ENCODE measurements at places on chromosomes 5 and 9. TPM values are rescaled to one million over a fixed set of nuclear protein-coding genes. Genes with fewer than 3 reads are reported as not detected.
A peak's percentile ranks its signal among the peaks of the same experiment; 100 is the strongest.

The PAEP gene
- total RNA-seq = not detected

The MEIKIN gene
- total RNA-seq = not detected

The MEF2C gene
- total RNA-seq = 163 TPM

The SNX18 gene
- total RNA-seq = 18.9 TPM

The HACD4 gene
- total RNA-seq = 4.7 TPM

The UGCG gene
- total RNA-seq = 139 TPM

The PCDHA3 gene
- total RNA-seq = 0.60 TPM

The TPRN gene
- 19.5 TPM for total RNA-seq

The SERF1B gene
- 25.5 TPM for total RNA-seq

- H3K4me1 ChIP-seq = peaks cover 12% of the 10 kb centered on the region
- no peak overlapping the region for H3K27ac ChIP-seq
- DNase-seq = peak; percentile 68
- H3K27me3 ChIP-seq = no peaks in the 10 kb centered on the region
- H3K4me3 ChIP-seq = no peak overlapping the region
Measured at GRCh38 chr9:89781838-89782540, 177.2 kb downstream of the GADD45G start.

DNA sequence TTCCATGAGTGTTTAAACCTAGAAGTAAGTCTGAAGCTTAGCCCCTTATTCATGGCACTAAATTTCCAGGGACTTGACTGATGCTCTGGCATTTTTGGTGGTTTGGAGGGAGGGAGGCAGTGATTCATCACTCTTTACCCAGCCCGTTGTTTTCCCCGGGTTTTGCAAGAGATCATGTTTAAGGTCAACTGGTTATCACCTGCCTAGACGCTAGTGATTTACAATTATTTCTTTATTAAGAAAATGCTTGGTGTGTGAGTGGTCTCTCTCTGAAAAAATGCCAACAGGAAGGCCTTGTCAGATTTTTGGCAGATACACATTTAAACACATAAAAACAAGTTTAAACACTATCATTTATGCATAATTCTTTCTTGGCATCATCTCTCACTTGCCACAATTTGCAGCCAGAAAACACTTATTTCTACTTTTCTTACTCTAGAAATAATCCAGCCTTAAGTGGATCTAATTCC is 737.9 kb upstream of the ZNF608 start:
- peak; percentile 73 for DNase-seq
- H3K27me3 ChIP-seq = no peaks in the 10 kb centered on the region
- H3K4me3 ChIP-seq = peak overlapping the region; percentile 15

DNA sequence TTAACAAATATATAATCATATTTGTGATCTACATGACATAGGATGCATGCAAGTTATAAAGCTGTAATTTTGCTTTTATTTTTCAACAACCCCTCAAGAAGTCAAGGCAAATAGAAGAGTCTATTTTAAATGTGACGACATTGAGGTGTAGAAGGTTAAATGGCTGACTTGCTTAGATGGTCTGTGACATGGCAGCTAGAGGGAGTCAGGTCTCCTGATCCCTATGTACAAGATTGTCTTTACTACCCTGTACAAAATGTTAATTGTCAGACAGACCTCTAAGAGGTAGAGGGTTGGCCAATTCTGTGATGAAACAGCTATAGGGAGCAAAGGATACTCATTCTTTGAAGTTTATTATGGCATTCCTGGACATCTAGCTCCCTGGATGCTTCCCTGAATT is 380.9 kb upstream of the MEF2C start:
- H3K4me3 ChIP-seq = no peak overlapping the region
- no peak overlapping the region for H3K27ac ChIP-seq
- H3K4me1 ChIP-seq = no peaks in the 10 kb centered on the region
- no peak for DNase-seq

DNA sequence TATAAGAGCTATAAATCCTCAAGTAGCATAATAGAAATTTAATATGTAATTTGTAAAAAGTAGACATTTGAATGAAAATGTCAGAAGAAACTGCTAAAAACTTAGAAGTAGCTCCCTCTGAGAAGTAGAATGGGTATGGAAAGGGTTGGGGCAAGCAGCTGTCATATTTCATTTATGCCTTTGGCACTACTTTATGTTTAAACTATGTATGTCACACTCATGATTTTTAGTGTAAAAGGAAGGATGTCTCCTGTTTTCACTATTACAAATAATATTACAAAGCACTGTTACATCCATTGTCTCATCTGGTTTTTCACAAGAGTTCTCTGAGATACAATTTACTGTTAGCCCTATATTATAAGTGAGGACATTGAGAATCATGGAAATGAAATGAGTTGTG is 96.3 kb upstream of the ZNF462 start:
- H3K4me1 ChIP-seq = no peaks in the 10 kb centered on the region
- no peaks in the 10 kb centered on the region for H3K36me3 ChIP-seq
- H3K4me3 ChIP-seq = no peak overlapping the region
- no peaks in the 10 kb centered on the region for H3K27me3 ChIP-seq
- no peak overlapping the region for H3K27ac ChIP-seq

DNA sequence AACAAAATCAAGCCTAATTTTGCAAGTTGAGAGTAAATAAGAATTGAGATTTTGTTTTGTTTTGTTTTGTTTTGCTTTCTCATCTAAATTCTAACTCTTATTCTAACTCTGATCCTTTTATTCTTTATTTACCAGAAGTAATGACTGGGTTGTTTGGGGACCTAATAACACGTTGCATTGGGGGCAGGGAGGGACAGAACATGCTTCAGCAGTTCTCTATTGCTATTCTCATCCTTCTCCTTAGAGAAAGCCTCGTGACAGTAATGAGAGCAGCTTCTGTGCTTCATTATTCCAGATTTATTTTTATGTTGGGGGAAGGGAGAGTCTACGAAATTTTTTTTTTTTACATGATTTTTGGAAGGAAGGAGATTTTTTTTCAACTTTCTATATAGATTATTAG is 21.1 kb downstream of the CPEB4 start:
- H3K27me3 ChIP-seq = no peaks in the 10 kb centered on the region
- no peak for DNase-seq
- H3K4me1 ChIP-seq = peaks cover 59% of the 10 kb centered on the region
- peak overlapping the region; percentile 19 for H3K27ac ChIP-seq

- no peaks in the 10 kb centered on the region for H3K36me3 ChIP-seq
- no peaks in the 10 kb centered on the region for H3K27me3 ChIP-seq
- no peak overlapping the region for H3K27ac ChIP-seq
- H3K4me3 ChIP-seq = no peak overlapping the region
- DNase-seq = no peak
- H3K4me1 ChIP-seq = no peaks in the 10 kb centered on the region
Measured at GRCh38 chr9:16426716-16427115, 443.8 kb downstream of the BNC2 start.

GRCh38 chr5:30808996-30809395 is 384.5 kb upstream of the CDH6 start:
- H3K27me3 ChIP-seq = no peaks in the 10 kb centered on the region
- DNase-seq = no peak
- H3K36me3 ChIP-seq = no peaks in the 10 kb centered on the region
- no peak overlapping the region for H3K27ac ChIP-seq
- no peak overlapping the region for H3K4me3 ChIP-seq

DNA sequence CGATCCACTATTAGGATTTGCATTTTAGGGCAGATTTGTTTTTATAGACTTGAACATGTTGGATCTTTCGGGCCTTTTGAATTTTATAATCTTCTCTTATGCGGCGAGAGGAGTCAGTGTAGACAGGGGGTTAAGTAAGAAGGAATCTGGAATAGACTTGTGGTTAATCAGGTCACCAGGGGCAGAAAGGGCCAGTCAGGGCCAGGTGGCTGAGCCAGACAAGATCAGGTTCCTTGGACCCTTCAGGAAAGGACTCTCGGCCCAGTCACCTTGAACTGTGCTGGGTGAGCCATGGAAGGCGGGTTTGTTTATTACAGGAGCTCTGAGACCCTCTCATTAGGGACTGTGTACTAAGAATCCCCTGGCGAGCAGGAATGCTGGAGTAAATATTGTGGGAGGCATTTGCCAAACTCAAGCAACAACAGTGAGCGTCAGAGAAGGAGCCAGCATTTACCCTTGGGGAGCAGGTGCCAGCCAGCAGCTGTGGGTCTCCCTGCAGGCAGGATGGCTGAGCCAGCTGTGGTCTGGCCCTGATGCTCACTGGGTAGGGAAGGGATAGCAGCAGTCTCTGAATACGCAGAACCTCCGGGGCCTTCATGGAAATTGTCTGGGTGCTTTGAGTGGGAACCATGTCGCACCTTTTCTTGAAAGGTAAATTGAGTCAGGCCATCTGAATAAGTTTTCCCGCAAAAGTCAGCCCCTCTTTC is 79.2 kb downstream of the UBE2QL1 start:
- H3K27ac ChIP-seq = no peak overlapping the region
- no peak for DNase-seq
- no peaks in the 10 kb centered on the region for H3K27me3 ChIP-seq
- H3K4me3 ChIP-seq = no peak overlapping the region
- H3K36me3 ChIP-seq = no peaks in the 10 kb centered on the region
- no peaks in the 10 kb centered on the region for H3K4me1 ChIP-seq

- no peak overlapping the region for H3K4me3 ChIP-seq
- H3K27ac ChIP-seq = no peak overlapping the region
- peaks cover 4% of the 10 kb centered on the region for H3K4me1 ChIP-seq
- H3K27me3 ChIP-seq = no peaks in the 10 kb centered on the region
- DNase-seq = peak; percentile 72
Measured at GRCh38 chr5:133356984-133357421, 255.3 kb downstream of the FSTL4 start.

DNA sequence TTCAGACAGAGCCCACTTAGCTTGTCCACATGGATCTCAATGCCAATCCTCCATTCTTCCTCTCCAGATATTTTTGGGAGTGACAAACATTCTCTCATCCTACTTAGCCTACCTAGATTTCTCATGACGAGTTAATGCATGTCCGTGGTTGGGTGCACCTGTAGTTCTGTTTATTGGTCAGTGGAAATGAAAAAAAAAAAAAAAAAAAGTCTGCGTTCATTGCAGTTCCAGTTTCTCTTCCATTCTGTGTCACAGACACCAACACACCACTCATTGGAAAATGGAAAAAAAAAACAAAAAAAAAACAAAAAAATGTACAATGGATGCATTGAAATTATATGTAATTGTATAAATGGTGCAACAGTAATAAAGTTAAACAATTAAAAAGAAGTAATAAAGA is 59.0 kb downstream of the BASP1 start:
- no peaks in the 10 kb centered on the region for H3K36me3 ChIP-seq
- no peaks in the 10 kb centered on the region for H3K27me3 ChIP-seq
- H3K4me3 ChIP-seq = no peak overlapping the region
- no peak overlapping the region for H3K27ac ChIP-seq
- H3K4me1 ChIP-seq = no peaks in the 10 kb centered on the region
- DNase-seq = no peak

DNA sequence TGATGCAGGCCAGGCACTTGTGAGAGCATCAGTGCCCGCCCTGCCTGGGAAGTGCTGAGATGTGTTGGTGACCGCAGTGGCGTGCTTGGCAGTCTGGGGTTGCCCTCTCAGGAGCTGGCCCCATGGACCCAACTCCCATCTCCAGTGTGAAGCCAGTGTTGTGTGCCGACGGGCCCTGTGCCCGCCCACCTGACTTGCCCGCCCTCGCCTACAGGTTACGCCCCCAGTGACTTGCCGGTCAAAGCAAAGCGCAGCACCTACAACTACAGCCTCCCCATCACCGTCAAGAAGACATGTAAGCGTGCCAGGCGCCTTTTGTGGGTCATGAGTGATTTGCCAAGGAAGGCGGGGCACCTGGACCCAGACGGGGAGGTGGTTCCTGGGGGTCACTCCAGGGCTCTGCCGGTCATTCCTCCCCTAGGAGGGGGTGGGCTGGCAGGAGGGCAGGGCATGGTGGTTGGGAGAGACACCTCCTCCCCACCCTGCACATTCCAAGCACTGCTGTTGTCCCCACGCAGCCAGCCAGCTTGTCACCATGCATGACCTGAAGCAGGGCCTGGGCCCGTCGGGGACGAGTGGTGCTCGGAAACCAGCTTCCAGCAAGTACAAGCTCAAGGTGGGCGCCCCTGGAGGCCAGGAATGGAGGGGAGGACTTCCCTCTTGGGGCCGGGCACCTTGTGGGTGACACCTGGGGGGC is 7.4 kb upstream of the CEL start:
- no peaks in the 10 kb centered on the region for H3K4me1 ChIP-seq
- H3K4me3 ChIP-seq = no peak overlapping the region
- no peaks in the 10 kb centered on the region for H3K27me3 ChIP-seq
- no peak for DNase-seq
